Right lung (tissue), 10 donors: ENCODE measurements at places on chromosomes 4 and X. TPM values are rescaled to one million over a fixed set of nuclear protein-coding genes. Genes with fewer than 3 reads are reported as not detected.

GRCh38 chrX:78437621-78438020, 110.2 kb upstream of the CYSLTR1 start:
- no peak for DNase-seq

- no peak for DNase-seq
Measured at GRCh38 chr4:107978716-107979451, 10.8 kb upstream of the HADH start.

GRCh38 chr4:10115797-10116568, 616 bp downstream of the WDR1 start:
- no peak for DNase-seq

KLHL13 gene
- 2.4 TPM for polyA plus RNA-seq
